ENCODE measurements at places on chromosomes 7 and 10.

GRCh38 chr7:139654276-139655181, 123.3 kb downstream of the HIPK2 start:
- no peak for DNase-seq

DNA sequence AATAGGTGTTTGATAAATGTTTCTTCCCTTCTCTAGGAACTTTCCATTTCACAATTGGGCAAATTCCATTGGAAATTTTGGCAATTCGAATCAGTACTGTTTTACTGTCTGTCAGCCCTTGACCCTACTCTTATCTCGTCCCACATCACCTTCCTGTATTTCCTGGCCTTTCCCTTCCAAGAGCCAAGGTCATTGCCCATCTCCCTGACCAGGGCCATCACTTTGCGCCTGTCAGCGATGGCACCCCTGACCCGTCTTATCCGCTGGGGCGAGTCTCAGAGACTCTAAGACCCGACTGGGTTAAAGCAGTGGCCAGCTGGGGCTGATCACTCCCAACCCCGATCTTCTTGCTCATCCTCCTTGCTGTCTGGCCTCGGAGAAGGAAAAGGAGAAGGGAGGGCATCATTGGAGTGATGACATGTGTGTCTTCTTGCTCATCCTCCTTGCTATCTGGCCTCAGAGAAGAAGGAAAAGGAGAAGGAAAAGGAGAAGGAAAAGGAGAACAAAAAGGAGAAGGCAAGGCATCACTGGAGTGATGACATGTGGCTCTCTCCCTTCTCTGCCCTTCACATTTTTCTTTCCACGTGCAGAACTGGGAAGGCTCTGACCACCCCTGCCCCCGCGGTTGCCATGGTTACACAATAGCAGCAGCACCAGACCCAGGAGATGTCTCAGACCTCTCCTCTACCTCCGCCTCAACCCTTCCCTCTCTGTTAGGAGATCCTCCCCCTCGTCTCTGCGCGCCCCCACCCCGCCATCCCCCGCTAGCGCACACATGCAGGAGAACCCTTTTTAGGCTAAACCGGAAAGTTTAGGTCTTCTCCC, 2.0 kb downstream of the SEMA3D start:
- peak; percentile 61 for DNase-seq

GRCh38 chr7:116955801-116956476, 2.6 kb downstream of the ST7 start:
- no peak for DNase-seq

DNA sequence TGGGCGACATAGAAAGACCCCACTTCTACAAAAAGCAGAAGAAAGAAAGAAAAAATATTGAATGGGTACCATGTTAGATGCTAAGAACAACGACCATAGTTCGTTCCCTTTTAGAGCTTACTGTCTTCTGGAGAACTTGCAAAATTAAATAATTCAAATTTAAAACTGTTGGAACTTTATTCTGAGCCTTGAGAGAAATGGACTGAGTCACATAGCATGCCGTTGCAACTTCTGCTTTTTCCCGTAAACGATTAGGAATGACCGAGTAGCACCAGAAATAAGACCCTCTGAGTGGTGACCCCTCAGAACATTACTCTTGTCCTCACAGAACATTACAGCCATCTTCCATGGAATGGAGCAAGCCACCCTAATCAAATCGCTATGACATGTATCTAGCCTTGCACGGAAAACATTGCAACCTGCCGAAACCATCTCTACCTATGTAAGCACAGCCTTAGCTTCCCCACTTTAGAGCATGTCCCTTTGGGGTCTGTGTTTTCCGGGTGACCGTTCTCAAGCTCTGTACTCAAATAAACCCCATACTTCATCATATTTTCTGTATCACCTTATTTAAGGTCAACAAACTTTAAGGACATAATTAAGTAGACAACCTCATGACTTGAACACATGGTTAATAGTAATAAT, 179.1 kb downstream of the PRKCQ start:
- DNase-seq, result no peak

GRCh38 chr10:26486304-26486703, 48.2 kb downstream of the APBB1IP start:
- DNase-seq, result peak; percentile 67

GRCh38 chr7:1555813-1556543, at the start of gene TMEM184A:
TMEM184A (minus strand) TSS chr7:1556205; CDS start chr7:1555484, 721 bp downstream.
- no peak for DNase-seq

- DNase-seq, result no peak
Measured at GRCh38 chr7:81062755-81063154, 143.9 kb upstream of the SEMA3C start.

DNA sequence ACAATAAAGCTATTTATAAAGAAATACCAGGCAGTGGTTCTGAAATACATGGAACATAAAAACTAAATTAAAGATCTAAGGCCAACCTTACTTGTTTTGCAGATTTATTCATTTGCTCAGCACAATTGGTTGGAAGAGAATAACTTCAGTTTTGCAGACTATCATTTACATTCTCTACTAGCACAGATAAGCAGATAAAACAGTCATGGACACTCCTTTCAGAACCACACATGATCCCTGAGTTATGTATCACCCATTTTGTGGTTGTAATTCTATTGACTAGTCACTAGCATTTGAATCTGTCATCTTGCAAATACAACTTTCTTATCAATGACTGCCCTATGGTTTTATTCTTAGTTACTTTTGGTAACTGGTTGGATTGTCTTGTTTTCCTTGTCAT, 45.1 kb downstream of the PRKAR2B start:
- DNase-seq, result no peak

DNA sequence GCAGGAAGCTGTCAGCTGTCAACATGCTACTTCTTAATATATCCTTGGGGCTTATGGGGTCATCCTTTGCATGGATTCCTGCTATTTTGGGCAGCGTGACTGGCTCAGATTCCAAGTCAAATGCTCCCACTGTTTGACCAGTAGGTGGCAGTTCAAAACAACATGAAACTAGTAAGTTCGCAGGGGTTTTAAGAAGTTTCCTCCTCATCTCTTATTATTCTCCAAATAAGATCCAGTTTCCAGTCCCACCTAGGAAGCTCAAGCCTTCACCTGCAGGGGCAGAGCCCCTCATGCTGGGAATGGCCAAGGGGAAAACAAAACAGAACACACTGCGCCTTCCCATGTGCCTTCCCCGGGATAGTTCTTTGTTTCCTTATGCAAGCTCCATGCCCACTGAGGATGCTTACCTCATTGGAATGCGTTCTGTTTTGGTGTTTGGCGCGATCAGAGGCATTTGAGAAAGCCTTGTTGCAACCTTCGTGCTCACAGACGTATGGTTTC, 259.8 kb downstream of the GLI3 start:
- DNase-seq, result no peak

DNA sequence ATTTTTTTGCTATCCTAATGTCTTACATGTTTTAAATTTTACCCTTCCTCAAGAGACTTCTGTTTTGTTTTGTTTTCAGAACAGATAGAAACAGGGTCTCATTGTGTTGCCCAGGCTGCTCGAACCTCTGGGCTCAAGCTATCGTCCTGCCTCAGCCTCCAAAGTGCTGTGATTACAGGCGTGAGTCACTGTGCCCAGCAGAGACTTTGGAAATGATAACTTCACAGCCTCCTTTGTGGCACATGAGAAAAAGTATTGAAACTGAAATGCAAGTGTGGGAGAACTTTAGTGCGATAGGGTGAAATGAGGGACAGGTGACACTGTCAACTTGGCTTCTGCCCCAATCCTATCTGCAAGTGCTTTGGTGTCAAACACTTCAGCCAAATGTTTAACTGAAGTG, 21.6 kb downstream of the IRF5 start:
- no peak for DNase-seq

GRCh38 chr7:137804836-137805235, 41.9 kb downstream of the DGKI start:
- DNase-seq, result no peak

- DNase-seq, result no peak
Measured at GRCh38 chr10:113153493-113154102, 203.6 kb downstream of the TCF7L2 start.

GRCh38 chr7:140673774-140674155, 1.0 kb downstream of the ADCK2 start:
- DNase-seq, result no peak

DNA sequence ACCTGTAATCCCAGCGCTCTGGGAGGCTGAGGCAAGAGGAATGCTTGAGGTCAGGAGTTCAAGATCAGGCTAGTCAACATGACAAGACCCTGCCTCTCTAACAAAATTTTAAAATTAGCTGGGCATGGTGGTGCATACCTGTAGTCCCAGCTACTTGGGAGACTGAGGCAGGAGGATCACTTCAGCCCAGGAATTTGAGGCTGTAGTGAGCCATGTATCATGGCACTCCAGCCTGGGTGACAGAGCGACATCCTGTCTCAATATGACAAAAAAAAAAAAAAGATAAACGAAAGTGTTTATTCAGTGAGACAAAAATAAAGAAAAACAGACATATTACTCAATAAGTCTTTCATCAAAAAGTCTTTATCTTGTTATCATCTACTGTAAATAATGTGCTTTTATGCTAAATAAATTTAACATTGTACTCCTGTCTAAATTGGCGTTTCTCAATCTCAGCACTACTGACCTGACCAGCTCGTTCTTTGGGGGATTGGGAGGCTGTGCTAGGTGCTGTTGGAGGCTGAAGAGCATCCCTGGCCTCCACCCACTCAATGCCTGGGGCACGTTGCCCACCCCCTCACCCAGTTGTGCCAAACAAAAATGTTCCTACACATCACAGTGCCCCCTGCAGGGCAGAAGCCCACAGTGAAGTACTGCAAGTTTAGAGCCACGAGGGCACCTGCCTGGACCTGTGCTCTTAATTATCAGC, 57.7 kb downstream of the NCAPG2 start:
- DNase-seq, result no peak

- DNase-seq, result no peak
Measured at GRCh38 chr7:12508554-12508953, 62.0 kb upstream of the SCIN start.

DNA sequence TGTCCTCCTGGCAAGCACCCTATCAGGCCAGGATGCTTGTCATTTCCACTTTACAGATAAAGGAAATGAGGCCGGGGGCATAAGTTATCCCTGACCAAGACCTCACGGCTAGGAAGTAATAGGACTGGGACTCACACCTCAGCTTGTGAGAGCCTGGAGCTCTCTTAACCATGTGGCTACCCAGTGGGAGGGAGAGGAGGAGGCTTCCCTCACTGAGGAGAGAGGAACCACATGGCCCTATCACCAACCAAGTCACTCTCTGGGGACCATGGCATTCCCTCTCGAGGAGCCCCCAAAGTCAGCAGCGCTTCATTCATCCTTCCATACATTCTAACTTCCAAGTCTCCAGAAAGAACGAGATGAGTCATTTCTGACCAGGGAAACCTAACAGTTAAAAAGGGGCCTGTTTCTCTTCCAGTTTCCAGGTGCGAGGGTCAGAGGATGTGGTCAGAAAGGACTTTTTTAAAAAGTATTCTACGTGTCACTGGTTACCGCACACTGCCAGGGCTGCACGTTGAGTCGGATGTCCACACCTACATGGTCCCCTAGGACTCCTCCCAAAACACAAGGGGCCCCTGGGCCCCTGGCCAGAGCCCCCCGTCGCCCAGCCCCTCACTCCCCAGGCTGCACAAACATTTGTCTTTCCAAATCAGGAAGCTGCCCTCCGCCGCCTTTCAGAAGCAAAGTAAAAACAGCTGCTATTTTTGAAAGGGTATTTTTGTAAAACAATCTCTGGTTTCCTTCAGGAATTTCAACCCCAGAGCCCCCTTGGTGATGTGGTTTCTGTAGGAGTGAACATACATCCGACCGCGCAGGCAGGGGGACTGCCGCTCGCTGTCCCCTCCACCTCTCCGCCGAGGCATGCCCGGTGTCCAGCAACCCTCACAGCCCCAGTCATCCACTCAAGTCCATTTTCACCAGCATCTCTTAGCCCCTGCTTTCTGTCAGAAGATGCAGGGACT, 128.2 kb upstream of the CHST15 start:
- DNase-seq, result no peak
